ENCODE measurements at places on chromosomes 2 and 18.
A peak's percentile ranks its signal among the peaks of the same experiment; 100 is the strongest.

GRCh38 chr2:237720444-237720843 is 78.1 kb upstream of the RBM44 start:
- peaks cover 22% of the 10 kb centered on the region for H3K4me1 ChIP-seq
- H3K27ac ChIP-seq: no peak overlapping the region

DNA sequence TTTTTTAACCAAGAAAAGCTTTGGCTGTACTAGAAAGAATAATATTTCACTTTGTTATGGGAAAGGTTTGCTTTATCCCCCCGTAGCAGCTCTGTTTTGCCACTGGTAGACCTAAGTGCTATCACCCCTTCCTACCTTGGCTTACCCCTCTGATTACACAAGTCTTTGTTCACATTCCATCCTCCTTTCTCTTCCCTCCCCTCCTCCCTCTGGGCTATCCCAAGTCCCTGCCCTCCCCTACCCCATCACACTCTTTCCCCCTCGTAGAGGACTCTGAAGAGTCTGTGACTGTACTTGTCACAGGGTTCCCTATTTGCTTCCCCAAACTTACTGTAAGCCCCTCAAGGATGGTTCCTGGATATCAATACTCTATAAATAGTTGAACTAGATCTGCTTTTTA is 152.9 kb upstream of the NOSTRIN start:
- no peaks in the 10 kb centered on the region for H3K36me3 ChIP-seq
- H3K4me1 ChIP-seq: peaks cover 13% of the 10 kb centered on the region
- DNase-seq: no peak
- H3K4me3 ChIP-seq: no peak overlapping the region
- no peak overlapping the region for H3K27ac ChIP-seq
- H3K27me3 ChIP-seq: no peaks in the 10 kb centered on the region

DNA sequence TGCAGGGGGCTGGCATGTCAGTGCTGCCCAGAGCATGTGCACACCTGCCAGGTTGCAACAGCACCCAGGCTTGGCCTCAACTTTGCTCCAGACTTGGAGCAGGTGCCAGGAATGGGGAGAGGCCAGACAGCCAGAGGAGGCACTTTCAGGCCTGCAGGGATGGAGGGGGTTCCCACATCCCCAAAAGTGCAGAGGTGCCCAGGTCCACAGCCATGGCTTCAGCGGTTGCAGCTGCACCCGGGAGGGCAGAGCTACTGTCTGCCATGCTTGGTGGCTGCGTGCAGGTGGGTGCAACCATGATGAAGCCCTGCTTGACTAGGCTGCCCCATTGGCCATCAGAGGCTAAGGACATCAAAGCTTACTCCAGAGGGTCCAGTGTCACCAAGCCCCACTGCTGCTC is 196.8 kb upstream of the VRK2 start:
- H3K4me1 ChIP-seq: no peaks in the 10 kb centered on the region
- no peak overlapping the region for H3K4me3 ChIP-seq
- no peak for DNase-seq
- H3K27ac ChIP-seq: no peak overlapping the region

GRCh38 chr2:9405636-9406035 is 17.7 kb downstream of the ITGB1BP1 start:
- DNase-seq: no peak
- H3K4me1 ChIP-seq: peaks cover 36% of the 10 kb centered on the region
- H3K36me3 ChIP-seq: peaks cover 17% of the 10 kb centered on the region
- no peak overlapping the region for H3K4me3 ChIP-seq
- no peaks in the 10 kb centered on the region for H3K27me3 ChIP-seq

- no peak overlapping the region for H3K4me3 ChIP-seq
- H3K27me3 ChIP-seq: no peaks in the 10 kb centered on the region
- H3K4me1 ChIP-seq: no peaks in the 10 kb centered on the region
- H3K27ac ChIP-seq: peak overlapping the region; percentile 7
Observed at GRCh38 chr2:67772216-67773170, 290.3 kb downstream of the C1D start.
